ENCODE measurements at places on chromosomes 3 and 15.

DNA sequence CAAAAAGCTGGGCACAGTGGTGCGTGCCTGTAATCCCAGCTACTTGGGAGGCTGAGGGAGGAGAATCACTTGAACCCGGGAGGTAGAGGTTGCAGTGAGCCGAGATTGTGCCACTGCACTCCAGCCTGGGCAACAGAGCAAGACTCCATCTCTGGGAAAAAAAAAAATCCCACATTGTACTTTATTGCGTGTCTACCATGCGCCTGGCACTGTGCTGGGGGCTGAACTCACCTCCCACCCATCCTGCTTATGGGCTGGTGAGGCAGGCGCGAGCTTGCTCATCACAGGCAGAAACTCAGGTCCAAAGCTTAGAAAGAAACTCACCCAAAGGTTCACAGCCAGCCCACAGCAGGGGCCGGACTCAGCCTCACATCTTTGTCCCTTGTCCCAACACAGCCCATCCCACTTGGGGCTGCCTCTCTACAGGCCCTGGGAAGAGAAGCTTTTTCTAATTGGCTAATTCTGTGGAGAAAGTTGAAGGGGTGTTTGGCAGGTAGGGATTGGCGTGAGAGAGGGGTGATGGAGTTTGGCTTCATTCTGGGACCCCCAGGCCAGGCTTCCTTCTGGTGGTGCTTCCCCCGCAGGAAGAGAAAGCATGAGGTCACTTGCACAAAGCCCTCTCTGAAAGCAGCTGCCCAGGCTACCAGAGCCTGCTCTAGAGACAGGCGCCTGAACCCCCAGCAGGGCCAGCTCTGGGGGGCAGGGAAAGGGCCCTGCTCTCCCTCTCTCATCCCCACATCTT, 122.6 kb upstream of the SMAD3 start:
- no peak for DNase-seq

- DNase-seq: no peak
Measured at GRCh38 chr3:24119321-24119751, 174.2 kb downstream of the NR1D2 start.

DNA sequence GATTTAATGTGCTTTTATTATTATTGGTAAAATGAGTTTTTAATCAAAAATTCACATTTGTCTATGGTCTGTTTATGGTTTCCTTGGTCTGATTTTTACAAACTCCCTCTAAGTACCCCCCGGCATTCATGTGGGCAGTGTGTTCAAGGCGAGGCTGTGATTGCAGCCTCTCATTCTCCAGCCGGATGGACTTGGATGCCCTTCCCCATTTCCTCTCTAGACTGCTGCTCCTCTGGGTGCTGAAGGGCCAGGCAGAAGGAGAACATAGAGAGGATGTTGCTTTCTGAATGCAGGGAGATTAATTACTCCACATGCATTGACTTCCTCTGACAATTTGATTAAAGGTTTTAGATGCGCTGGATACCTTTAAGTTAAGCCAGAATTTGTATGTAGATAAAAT, 3.9 kb upstream of the TMC3 start:
- DNase-seq: no peak

GRCh38 chr15:85178308-85178707, 196.7 kb downstream of the PDE8A start:
- no peak for DNase-seq

All from NCI-H2171 (cell line).